Stimulated activated CD8-positive, alpha-beta memory T cell treated with anti-CD3 and anti-CD28 coated beads, Interleukin-15, amount 100 ng/mL, for 24 hours (primary cell): ENCODE measurements at places on chromosomes 2 and 18.

DNA sequence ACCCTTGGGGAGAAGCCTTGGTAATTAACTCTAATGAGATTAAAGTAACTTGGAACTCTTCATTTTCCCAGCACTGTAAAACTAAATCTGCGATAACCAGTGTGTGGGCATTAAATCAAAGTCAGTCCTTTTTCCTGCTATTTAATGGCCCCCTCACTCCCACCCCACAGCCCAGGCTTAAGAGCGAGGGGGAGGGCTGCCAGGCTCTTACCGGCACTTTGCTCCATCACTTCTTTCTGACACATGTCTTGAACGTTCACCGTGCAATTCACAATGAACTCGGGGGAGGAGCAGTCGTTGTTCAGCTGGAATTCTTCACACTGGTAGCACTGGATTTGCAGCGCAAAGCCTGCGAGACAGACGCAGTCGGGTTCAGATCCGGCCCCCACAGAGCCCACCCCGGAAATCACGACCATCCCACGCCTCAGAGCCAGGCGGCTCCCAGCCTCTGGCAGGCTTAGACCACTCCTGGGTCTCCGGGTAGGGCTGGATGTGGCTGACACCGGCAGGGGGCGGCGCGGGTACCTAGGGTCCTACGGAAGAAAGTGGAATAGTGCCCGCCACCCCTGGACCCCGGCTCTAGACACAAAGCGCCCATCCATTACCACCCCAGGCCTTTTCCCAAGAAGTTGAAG lies 1.7 kb downstream of the LYPD1 start:
- no peak for DNase-seq

DNA sequence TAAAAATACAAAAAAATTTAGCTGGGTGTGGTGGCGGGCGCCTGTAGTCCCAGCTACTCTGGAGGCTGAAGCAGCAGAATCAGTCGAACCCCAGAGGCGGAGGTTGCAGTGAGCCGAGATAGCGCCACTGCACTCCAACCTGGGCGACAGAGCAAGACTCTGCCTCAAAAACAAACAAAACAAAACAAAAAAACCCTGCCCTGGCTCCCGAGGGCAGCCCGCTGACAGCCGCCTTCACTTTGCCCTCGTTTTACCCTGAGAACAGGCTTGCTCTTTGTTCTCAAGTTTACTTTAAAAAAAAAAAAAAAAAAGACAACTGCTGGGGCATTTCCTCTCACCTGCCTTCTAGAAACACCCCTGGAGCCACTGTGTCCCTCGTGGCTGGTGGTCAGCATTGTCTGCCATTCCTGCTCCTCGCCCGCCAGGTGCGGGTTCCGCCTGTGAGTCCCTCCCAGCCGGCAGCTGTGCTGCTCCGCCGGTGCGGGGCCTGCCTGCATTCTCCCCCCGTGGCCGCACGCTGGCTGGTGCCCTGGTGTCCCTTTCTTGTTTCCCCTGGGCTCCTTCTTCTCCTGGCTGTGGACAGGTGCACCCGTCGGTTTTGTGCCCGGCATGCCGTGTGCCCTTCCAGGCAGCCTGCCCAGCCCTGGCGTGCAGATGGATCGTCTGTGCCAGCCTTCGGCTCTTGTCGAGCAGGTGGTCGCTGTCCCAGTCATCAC lies 105.7 kb downstream of the USP40 start:
- DNase-seq = no peak

- no peak for DNase-seq
These were observed 207.7 kb downstream of the ZBTB7C start for GRCh38 chr18:48201337-48202005.

- no peak for DNase-seq
These were observed 88.8 kb downstream of the USP40 start for GRCh38 chr2:233477548-233478433.

GRCh38 chr2:21035282-21035973 lies 8.4 kb downstream of the APOB start:
- DNase-seq = no peak

DNA sequence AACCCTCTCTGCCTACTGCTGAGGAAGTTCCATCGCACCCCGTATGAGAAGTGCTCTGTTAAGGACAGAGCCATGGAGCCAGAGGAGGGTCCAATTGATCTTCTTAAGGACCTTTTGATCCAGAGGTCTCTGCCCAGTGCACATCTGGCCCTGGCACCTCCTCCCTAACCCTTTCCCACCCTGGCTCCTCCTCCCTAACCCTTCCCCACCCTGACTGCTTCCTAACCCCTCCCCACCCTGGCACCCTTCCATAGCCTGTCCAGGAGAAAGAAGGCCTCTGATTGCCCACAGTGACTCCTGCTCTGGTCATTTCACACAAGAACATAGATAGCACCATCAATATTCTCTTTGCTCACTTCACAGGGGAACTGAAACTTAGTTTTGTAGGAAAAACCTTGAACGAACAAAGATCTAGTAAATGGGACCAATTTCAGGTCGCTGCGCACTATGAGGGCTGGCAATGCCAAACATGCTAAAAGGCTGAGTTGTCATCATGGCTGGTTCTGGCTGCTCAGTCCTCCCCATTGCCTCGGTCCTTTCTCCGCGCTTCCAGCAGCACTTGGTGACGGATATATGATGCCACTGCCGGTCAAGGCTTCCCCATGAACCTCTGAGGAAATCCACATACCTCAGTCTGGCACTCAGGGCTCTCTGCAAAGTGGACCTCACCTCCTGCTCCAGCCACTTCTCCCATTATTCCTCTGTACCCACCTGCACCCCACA lies 49.2 kb downstream of the PKDCC start:
- DNase-seq = no peak
